Mesothelial cell of epicardium (in vitro differentiated cells): ENCODE measurements at places on chromosomes 16 and 17.

DNA sequence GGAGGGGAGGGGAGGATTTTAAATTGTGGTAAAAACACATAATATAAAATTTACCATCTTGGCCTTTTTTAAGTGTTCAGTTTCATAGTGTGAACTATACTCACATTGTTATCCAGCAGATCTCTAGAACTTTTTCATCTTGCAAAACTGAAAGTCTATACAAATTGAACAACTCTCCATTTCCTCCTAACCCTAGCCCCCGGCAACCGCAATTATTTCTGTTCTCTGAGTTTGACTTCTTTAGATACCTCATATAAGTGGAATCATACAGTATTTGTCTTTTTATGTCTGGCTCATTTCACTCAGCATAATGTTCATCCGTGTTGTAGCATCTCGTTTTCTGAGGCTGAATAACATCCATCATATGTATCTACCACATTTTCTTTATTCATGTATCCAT lies 30.0 kb upstream of the MRTFB start:
- H3K36me3 ChIP-seq = no peaks in the 10 kb centered on the region
- no peak overlapping the region for H3K27ac ChIP-seq
- peaks cover 2% of the 10 kb centered on the region for H3K4me1 ChIP-seq
- no peaks in the 10 kb centered on the region for H3K27me3 ChIP-seq
- DNase-seq = no peak
- H3K4me3 ChIP-seq = no peak overlapping the region

GRCh38 chr16:57987441-57988177 lies 12.9 kb downstream of the ZNF319 start:
- peaks cover 12% of the 10 kb centered on the region for H3K4me1 ChIP-seq
- H3K4me3 ChIP-seq = no peak overlapping the region
- no peaks in the 10 kb centered on the region for H3K36me3 ChIP-seq

GRCh38 chr17:1179818-1180742 lies at the start of gene ABR:
Gene ABR, minus strand, starts transcription at chr17:1179981. Its CDS starts 254 bp downstream, at chr17:1179727.
- H3K27me3 ChIP-seq = peaks cover 30% of the 10 kb centered on the region
- peak; percentile 61 for DNase-seq
- peaks cover 4% of the 10 kb centered on the region for H3K36me3 ChIP-seq
- H3K4me1 ChIP-seq = peaks cover 26% of the 10 kb centered on the region

DNA sequence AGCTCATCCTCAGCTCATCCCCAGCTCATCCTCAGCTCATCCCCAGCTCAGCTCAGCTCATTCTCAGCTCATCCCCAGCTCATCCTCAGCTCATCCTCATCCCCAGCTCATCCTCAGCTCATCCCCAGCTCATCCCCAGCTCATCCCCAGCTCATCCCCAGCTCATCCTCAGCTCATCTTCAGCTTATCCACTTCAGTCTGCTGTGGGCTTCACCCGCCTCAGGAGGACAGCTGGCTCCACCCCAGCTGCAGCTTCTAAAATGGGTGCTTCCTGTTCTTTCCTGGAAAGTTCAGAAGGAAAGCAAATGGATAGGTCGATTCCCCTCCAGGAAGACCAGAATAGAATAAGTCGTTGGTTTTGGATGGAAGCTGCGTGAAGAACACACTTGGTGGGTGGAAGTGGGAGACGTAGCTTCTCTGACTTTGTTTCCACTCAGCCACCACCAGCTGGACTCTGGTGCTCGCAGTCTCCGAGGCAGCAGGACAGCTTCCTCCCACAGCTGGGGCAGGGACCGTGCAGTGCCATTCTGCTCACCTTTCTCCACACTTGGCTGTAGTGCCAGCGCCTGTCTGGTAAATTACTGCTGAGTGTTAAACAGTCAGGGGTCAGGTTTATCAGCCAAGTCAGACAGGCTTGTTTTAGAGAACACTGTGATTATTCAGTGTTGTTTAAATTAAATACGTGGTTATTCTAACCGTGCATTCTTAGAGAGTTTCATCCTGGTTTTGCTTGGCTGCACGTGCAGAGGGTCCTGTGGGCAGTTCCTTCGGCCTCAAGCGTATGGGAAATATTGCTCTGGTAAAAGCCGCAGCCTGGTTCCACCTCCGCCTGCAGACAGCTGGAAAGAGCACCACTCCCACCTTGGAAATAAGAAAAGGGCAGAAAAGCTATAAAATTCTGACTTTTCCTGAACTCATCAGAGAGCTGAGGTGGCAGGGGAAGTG lies 61.0 kb upstream of the CHMP6 start:
- H3K27ac ChIP-seq = no peak overlapping the region
- no peaks in the 10 kb centered on the region for H3K27me3 ChIP-seq
- DNase-seq = no peak
- H3K4me1 ChIP-seq = peaks cover 3% of the 10 kb centered on the region

DNA sequence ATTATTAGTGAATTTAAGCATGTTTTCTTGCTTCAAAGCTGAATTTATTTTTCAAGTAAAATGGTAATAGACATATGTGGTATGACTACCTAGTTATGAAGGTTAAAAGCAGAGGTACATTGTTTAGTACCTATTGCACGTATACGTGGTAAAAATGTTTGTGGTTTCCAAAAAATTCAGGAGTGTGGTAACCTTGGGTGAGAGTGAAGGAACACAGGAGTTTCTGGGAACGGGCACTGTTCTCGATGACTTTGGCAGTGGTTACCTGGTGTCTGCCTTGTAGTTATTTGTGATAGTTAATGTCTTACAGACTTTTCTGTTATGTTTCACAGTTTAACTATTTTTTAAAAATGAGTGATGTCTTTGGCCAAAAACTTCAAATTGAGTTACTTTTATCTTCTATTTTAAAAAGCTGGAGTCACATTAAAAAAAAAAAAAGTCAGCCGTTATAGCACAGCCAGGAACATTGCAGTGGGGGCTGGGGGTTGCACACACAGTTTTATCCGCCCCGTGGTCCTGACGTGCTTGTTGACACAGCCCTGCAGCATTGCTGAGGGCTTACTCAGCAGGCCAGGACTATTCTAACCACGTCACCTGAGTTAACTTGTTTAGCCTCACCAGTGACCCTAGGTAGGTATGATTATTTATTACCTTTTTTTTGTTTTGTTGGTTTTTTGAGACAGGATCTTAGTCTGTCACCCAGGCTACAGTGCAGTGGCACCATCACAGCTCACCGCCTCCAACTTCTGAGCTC lies 10.9 kb downstream of the JPT2 start:
- H3K4me3 ChIP-seq = no peak overlapping the region
- DNase-seq = no peak
- no peaks in the 10 kb centered on the region for H3K27me3 ChIP-seq
- H3K27ac ChIP-seq = peak overlapping the region; percentile 93

DNA sequence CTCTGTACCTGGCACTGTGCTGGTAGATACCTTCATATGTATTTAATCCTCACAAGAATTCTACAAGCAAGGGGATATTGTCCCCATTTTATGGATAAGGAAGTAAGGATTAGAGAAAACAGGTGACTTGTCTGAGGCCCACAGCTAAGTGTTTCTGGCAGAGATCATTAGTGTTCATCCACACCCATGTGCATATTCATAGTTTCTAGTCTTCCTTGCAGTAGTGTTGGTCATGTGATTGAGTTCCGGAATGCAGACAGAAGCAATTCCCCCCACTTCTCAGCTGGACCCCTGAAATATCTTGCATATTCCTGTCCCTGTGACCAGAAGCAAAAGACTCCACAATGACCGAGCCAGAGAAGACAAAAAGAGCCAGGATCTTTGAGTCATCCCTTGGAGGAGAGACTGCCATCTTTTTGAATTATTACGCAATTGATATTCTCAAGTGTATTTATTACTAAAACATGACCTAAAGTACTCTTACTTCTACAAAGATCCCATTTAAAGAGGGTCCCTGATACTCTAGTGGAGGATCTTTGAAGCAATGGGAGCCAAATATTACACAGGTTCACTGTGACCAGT lies 43.4 kb downstream of the SOX9 start:
- peaks cover 5% of the 10 kb centered on the region for H3K4me1 ChIP-seq
- H3K36me3 ChIP-seq = no peaks in the 10 kb centered on the region
- no peak for DNase-seq
- no peak overlapping the region for H3K4me3 ChIP-seq

DNA sequence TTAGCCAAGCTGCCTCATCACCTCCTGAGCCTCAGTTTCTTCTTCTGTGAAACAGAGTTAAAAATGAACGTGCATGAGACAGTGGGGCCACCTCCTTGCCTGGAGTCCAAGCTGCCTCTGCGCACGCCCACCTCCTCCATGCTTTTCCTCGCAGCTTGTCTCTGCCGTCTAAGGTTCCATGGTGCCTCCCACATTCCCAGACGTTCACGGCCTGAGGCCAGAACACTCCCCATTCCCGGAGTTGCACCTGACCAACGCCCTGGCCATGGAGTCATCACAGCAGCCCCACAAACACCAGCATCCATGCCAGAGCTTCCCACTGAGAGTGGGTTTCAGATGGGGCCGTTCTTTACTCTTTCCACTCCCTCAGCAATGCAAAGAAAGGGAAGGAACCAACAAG lies 183.0 kb upstream of the FOXF1 start:
- no peak overlapping the region for H3K27ac ChIP-seq
- no peak overlapping the region for H3K4me3 ChIP-seq
- DNase-seq = no peak
- H3K4me1 ChIP-seq = no peaks in the 10 kb centered on the region

DNA sequence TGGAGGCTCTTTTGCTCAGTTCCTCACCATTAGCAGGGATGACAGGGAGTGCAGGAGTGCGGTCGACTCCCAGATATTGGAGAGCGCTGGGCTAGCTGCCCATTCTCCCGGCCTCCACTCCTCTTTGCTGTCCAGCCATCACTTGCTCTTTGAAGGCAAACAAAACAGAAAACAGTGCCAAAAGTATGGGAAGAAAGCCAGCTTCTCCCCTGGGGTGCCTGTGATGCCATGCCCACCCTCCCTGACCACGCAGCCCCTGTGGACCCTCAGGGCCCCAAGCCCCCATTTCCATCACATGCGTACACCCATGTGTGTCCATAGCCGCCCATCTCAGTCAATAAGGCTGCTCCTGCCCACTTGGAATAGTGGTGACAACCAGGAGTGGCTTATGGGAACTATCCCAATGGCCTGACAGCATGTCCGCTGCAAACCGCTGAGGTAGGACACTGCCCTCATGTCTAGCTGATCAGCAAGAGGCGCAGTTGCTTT lies 30.0 kb downstream of the MAPT start:
- no peaks in the 10 kb centered on the region for H3K27me3 ChIP-seq
- H3K27ac ChIP-seq = no peak overlapping the region
- DNase-seq = no peak
- no peak overlapping the region for H3K4me3 ChIP-seq

- no peak overlapping the region for H3K4me3 ChIP-seq
- peaks cover 23% of the 10 kb centered on the region for H3K36me3 ChIP-seq
- peaks cover 10% of the 10 kb centered on the region for H3K4me1 ChIP-seq
- no peak overlapping the region for H3K27ac ChIP-seq
- no peaks in the 10 kb centered on the region for H3K27me3 ChIP-seq
These were observed 23.2 kb downstream of the SLC7A6OS start for GRCh38 chr16:68287276-68288251.

DNA sequence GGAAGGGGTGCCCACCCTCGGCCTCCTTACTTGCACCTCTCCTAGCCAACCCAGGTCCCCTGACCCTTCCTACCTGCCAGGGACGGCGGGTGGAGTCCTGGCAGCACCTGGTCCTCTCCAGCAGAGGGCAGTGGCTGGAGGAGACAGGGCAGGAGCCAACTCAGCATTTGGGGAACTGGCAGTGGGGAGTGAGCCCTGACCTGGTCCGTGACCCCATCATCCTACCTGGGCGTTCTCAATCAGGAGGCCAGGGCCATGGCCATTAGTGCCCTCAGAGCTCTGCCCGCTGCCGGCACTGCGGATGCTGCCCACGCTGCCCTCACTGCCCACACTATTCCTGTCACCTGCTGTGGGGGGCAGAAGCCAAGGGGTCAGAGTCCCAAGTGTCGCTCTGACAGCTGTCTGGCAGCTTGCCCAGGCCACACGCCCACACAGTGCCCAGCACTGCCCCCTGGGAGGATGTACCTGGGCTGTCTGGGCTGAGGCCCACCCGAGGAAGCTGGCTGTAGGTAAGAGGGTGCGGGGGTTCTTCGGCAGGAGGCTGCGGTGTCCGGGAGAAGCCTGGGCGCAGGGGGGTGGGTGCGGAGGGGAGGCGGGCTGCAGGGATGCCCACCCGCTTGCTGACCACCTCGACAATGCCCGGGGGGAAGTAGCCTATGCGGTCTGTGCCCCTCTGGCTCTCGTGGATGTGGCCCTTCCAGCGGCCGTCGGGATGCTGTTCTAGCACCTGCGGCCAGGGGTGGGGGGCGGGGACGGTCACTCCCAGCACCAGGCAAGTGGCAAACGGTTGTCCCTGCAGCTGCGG lies 10.8 kb downstream of the CASKIN2 start:
- peaks cover 8% of the 10 kb centered on the region for H3K36me3 ChIP-seq
- H3K27me3 ChIP-seq = no peaks in the 10 kb centered on the region
- no peak overlapping the region for H3K27ac ChIP-seq
- DNase-seq = no peak
- H3K4me1 ChIP-seq = peaks cover 19% of the 10 kb centered on the region

DNA sequence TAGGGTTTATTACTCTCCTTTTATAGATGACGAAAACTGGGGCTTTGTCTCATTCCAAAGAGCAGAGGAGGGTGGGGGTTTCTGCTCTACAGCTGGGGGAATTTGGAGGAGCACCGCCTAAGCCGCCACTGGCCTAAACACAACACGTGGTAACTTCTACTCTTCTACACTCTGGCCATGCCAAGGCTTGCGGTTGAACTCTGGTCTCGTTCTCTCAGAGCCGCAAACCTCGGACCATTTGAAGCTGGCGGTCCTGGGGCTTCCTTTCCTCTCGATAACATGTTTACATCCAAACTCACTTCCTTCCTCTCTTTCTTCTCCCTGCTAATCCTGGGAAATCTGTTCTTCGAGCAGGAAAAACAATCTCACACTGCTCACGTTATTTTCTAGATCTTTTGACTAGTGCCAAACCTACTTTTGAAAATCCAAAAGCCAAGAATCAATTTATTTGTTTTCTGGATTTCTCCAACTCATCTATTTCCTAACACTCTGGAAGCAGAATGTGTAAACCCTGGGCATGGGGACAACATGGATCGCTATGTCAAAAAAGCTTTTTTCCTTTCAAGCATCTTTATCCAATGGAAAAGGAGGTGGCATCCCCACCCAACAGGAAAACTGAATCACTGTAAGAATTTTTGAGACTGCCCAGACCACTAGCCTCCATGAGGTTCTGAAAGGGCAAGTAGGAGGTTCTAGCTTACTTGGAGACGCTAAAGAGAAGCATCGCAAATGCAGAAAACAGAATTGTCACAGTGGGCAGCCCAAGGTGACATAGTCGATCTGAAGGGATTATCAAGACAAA lies 13.6 kb upstream of the EEF2K start:
- peak overlapping the region; percentile 99 for H3K27ac ChIP-seq
- H3K27me3 ChIP-seq = peaks cover 3% of the 10 kb centered on the region
- no peak for DNase-seq
- H3K4me1 ChIP-seq = peaks cover 20% of the 10 kb centered on the region
- no peaks in the 10 kb centered on the region for H3K36me3 ChIP-seq

GRCh38 chr17:66073384-66073783 lies 118.5 kb downstream of the CEP112 start:
- no peak for DNase-seq
- H3K4me3 ChIP-seq = no peak overlapping the region
- peaks cover 9% of the 10 kb centered on the region for H3K36me3 ChIP-seq
- H3K27me3 ChIP-seq = no peaks in the 10 kb centered on the region
- H3K27ac ChIP-seq = no peak overlapping the region

- no peak for DNase-seq
- H3K4me3 ChIP-seq = no peak overlapping the region
- no peaks in the 10 kb centered on the region for H3K4me1 ChIP-seq
- H3K27me3 ChIP-seq = no peaks in the 10 kb centered on the region
These were observed 581.1 kb downstream of the MAF start for GRCh38 chr16:79019431-79019830.
